Stimulated activated CD8-positive, alpha-beta memory T cell treated with anti-CD3 and anti-CD28 coated beads, Interleukin-4, amount 100 ng/mL, for 1 hour (primary cell): ENCODE measurements at places on chromosomes 7 and 10.

DNA sequence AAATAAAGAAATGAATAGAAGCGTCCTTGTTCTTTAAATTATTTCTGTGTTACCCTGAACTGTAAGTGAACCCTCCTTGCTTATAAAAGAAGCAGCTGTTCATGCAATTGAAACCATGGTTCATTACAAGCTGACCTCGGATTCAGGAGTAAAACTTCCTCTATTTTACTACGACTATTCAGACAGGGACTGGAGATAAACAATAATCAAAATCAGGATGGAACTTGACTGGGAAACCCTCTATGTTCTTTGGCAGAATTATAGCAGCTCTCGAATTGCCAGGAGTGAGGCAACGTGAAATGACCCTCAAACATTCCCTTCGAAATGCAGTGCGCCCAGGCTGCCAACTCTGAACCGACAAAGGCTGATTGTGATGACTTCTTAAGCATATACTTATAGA lies 172.1 kb downstream of the CYP26A1 start:
- no peak for DNase-seq

DNA sequence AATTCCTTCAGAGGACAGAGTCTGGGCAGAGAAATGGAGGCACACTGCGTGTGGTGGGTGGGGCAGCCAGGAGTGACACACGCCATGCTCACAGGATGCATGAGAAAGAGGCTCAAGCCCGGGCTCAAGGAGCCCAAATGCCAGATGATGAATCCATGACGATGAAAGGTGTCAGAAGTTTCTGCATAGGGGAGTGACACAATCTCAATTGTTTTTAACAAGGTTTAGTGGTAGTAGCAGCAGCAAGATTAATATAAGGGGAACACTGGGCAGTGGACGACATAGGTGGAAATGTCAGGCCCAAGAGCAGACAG lies 126.1 kb downstream of the TNS3 start:
- no peak for DNase-seq

- no peak for DNase-seq
Observed at GRCh38 chr10:35949811-35950211, 307.7 kb upstream of the FZD8 start.

- no peak for DNase-seq
Observed at GRCh38 chr10:55019439-55019838, 218.4 kb upstream of the PCDH15 start.

DNA sequence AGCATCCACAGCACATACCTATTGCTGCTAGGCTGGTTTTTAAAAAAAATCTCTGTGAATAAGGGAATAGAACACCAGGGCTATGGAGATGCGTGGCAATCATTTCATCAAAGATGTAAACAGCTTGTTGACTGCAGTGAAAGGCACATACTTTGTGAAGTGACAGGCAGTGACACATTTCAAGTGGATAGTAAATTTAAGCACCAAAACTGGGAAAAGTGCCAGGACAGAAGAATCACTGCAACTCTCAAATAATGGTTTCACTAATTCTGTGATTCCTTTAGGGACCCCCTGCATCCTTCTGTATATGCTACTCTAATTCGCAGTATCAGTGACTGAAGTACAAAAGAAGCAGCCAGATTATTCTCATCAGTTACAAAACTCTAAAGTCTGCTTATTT lies 145.2 kb upstream of the KLF14 start:
- no peak for DNase-seq

DNA sequence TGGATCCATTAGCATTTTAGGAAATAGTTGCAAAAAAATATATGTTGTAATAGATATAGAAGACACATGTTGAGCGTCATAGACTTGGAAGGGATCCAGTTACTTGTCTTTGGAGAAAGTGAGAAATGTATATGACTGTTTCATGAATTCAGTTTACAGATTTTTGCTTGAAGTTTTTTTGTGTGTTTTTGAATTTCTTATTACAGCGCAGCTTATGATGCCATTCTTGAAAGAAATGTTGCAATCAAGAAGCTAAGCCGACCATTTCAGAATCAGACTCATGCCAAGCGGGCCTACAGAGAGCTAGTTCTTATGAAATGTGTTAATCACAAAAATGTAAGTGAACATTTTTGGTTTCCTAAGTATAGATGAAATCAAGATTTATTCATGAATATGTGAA lies 98.2 kb downstream of the MAPK8 start:
- DNase-seq = no peak

- peak; percentile 5 for DNase-seq
Observed at GRCh38 chr10:95906677-95907455, 909 bp upstream of the CC2D2B start.

DNA sequence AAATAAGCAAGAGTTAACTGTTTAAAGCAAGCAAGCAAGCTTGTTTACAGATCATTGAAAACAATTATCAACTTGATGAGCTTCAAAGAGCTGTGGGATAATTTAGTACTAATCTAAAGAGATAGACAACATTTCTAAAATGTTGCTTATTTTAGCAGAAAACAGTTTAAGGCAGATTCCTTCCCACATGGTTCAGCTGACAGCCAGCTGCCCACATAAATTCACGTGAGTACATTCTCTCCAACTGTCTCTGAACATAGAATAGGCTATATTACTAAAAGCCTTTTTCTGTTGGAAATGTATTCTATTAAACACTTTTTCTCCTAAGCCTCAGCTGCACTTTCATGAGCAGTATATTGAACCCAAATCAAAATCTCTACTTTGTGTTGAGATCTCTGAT lies 174.1 kb downstream of the LRRN3 start:
- DNase-seq = no peak

DNA sequence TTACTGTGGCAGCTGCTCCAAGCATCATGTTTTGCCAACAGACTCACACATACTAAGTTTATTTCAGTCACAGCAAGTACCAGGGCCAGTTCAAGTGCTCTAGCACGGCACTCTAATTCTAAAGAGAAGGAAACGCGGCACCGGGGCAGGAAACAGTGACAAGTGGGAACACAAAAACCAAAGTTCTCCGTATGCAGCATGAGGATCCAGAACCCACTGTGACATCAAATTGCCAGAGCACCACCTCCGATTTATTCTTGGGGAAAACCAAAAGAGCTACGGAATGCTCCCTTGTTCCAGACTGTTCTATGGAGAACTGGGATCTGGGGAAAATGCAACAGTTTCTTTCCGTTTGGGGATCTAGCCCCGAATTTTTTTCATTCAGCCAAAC lies 448 bp upstream of the PTER start:
- no peak for DNase-seq

GRCh38 chr10:69863580-69863979 lies 61.9 kb downstream of the COL13A1 start:
- no peak for DNase-seq

- DNase-seq = no peak
Observed at GRCh38 chr7:152513861-152514770, 78.3 kb upstream of the KMT2C start.

DNA sequence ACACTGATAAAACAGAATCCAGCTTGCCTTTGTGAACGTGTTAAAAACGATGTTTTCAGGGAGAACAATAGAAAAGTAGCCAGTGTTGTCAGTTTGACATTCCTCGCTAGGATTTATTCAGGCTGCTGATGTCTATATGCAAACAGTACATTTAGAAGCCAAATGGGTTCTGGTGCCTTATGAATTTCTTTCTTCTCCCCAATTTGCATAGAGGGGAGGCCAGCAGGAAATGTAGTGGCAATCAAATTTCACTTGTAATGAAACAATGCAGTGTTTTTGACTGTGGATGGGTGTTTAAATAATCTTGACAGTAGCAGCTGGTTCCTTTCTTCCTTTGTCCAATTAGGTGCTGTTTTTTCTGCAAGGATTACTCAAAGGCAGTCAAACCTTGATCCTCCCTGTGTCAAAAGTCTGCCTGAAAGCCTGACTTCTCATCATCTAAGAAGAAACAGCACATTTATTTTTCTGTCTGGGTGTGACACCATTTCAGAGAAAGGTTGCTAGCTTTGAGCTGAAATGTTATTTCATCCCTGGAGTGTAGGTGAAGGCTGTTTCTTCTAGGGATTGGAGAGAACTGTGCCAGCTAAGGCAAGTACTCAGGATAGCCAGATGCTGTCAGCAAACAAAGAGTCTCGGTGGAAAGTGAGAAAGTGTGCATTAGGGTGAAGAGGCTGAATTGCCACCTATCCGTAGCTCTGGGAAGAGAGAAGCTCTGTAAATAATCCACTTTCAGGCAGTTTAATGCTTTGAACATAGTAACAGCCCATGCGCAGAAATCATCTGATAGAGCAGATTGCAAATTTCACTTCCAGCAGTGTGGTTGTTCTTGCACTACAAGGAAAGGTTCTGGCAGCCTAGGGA lies 36.6 kb upstream of the ZNRF2 start:
- no peak for DNase-seq

DNA sequence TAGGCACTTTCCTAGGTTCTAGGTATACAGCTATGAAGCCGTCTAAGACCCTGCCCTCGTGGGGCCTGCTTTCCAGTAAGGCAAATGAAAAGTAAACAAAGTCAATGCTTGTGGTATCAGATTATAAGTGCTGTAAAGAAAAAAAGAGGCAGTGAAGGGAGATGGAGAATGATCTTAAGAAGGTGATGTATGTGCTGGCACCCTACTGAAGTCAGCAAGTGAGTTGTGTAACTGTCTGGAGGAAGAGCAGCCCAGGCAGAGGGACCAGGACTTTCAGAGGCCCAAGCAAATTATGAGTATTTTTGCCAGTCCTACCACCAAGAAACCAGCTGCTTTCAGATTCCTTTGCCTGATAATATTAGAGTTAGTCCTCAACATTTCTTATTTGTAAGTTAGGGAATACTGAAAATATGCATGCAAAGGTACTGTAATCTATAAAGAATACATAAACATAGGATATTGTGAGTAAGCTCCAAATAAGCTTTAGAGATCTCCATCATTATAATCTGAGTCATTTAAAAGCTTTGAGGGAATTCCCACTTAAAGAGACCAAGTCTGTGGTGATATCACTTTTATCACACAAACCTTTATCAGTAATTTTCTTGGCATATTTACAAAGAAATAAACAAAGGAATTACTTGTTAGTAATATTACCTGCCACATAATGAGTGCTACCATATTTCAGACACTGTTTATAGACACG lies 329.2 kb upstream of the LRGUK start:
- no peak for DNase-seq

DNA sequence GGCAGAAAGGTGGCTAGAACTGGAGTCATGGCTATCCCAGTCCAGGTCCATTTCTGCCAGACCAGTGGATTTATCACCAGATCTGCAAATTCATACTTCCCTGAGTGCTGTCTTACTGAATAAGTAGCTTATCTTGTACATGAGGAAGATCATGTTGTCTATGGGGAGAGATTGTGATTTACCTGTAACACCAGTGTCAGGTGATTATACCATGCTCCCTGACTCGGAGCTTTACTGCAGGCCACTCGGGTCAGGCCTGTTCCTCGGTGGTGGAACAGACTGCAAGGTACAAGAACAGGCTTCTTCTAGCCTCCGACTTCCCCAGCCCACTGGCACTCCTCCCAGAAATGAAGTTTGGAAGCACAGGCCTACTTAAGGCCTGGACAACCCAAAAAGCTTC lies 42.6 kb upstream of the DLG5 start:
- no peak for DNase-seq

GRCh38 chr7:133931053-133931452 lies 196.1 kb upstream of the LRGUK start:
- DNase-seq = no peak

DNA sequence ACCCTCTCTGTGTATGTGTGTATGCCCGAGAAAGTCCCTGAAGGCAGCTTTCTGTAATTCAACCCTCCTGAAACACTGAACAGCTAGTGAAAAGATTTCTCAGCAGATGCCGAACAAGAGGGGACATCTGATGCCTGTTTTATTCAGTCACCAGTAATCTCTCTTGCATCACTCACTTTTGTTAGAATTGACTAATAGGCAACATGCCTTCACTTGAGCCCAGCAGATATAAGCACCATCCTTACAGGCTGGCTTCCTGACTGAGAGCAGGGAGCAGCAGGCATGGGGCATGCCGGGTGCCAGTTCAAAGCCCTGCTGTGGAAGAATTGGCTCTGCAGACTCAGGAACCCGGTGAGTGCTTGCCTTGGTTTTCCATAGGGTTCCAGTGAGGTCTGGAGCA lies at the start of gene ABCA13:
Gene ABCA13, plus strand, starts transcription at position 257 of the 400 bp plus-strand sequence. Its CDS starts 26 bp downstream, at position 283.
- DNase-seq = no peak

GRCh38 chr7:128135515-128136214 lies 104.4 kb upstream of the LRRC4 start:
- DNase-seq = peak; percentile 38

DNA sequence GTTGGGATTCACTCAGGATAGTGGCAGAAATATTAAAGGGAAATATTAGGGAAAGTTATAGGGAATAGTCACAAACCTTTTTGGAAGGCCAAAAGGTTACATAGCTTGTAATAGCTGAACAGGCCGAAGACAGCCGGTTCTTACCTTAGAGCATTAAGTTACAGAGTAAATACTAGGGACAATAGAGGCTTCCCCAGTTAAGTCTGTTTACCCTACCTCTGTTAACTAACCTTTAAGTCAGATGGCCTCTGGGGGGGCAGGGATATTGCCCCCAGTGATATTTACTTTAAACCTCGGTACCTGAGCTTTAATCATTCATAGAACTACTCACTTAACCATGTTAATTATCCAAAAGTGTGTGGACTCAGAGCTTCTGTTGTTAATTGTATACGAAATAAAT lies 7.4 kb downstream of the POLR1F start:
- DNase-seq = no peak

DNA sequence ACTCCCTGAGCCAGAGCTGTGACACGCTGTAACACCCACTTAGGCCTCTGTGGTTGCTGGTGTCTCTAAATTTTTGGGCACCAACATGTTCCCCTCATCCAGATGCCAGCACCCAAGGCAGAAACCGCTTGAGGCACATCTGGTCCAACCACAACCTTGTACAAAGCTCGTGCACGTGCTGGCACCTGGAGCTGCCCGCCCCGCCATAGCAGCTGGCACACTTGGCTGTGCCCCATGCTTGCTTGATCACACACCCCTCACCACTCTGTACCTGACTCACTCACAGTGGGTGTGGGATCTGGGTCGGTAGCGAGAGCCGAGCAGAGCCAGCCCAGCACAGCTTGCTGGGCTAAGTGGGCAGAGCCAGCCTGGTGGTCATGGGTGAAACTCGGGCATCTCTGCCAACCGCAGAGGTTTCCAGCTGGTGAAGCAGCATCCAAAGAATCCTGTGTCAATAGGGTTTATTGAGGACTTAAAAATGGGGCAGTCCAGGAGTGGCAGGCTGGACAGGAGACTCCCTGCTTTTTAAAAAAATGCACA lies 1210.4 kb downstream of the TYW1 start:
- no peak for DNase-seq

DNA sequence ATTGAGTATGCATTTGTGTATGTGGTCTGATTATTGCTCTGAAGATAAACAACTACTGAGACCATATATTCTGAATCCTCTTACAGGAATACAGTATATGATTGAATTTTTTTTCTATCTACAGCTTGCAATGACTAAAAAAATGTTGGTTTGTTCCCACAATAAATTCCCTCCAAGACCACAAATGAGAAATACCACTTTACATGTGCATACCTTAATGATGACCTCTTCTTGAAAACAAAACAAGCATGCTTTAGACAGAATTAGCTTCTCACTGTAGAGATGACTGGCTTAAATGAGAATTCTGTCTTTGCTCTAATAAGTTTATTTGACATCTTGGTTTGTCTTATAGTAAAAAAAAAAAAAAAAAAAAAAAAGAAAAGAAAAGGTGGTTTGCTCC lies 241.5 kb downstream of the PCDH15 start:
- DNase-seq = no peak

- DNase-seq = no peak
Observed at GRCh38 chr10:71700731-71701368, 18.7 kb downstream of the C10orf105 start.
